ENCODE measurements at places on chromosomes 11 and 22.

DNA sequence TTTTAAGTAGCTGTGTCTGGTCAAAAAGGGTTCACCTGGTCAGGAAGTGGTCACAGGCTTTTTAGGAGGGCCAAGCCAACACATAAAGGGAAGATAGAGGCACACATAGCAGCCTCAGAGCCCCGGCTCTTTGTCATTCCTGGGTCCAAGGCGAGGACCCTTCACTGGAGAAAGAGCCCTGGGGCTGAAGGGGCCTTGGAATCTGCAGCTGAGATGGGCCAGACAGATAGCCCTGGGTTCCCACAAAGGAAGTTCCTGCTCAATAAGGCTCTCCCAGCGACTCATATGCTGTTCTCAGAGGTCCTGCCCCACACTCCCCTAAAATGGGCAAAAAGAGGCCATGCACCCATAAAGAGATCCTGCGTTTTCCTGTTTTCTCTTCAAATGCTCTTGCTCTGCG is 77.7 kb downstream of the LINC01488 start:
- no peak for DNase-seq

- DNase-seq, result no peak
These were observed 60.0 kb downstream of the MED15 start for GRCh38 chr22:20567371-20567847.

GRCh38 chr11:62922653-62923431 is 1.7 kb upstream of the CHRM1 start:
- DNase-seq, result peak; percentile 30

GRCh38 chr22:40335358-40335757 is 10.9 kb upstream of the ADSL start:
- DNase-seq, result no peak

DNA sequence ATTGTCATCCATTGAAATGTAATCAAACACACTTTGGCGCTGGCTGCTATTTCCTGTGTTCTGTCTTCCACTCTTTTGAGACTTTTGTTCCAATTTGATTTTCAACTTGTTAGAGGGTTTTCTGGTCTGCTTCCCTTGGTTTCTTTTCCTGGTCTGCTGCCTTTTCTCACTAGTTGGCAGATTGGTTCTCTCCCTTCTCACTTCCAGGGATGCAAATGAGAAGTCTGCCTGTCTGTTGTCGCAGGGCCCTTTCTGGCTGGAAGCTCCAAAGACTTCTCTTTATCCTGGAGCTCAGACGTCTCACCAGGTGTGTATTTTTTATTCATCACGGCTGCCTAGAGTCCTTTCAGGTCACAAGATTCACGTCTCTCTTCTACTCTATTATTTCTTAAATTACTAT is 84.0 kb downstream of the RPS6KA4 start:
- DNase-seq, result no peak

GRCh38 chr11:1422481-1422880 is 32.7 kb downstream of the BRSK2 start:
- DNase-seq, result no peak

- no peak for DNase-seq
These were observed 2.5 kb downstream of the APOL4 start for GRCh38 chr22:36199001-36199551.

- DNase-seq, result no peak
These were observed 150.7 kb downstream of the BLID start for GRCh38 chr11:121965330-121965729.

DNA sequence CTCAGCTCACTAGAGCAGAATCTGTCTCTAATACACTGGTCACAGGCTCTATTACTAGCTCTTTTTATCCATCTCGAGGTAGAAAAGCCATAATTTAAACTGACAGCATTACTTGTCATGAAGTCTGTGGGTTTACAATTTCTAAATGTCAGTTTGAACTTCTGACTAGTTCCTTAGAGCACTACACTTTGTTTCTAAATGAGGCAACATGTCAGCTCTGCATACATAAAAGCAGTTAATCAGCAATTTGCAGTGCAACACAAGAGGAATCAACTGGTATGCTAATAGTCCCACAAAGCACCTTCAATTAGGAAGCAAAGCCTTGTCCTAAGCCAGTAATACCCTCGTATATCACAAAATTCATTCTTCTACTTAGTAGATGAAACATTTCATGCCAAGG is 321.3 kb downstream of the TTC28 start:
- DNase-seq, result no peak

GRCh38 chr11:18312012-18312411 is 9.9 kb downstream of the HPS5 start:
- no peak for DNase-seq

GRCh38 chr11:130006929-130007328 is 4.3 kb upstream of the PRDM10 start:
- no peak for DNase-seq

DNA sequence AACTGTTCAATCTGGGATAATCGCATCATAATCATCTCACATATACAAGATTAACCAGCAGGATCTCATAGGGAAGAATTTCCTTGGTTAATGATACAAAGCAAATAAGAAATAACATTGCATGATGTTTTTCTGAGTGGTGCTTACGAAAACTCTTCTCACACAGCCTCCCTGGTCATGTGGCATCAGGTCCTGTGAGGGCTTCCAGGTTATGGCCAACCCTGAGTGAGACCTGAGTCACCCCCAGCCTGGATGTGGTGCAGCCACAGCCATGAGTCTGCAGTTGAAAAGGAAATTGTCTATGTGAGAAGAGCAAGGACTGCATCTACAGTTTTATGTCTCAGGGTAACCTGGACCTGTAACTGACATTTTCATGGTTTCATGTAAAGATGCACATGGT is 90.5 kb upstream of the XKR3 start:
- no peak for DNase-seq

GRCh38 chr11:103659206-103659618 is 377.2 kb upstream of the DDI1 start:
- DNase-seq, result no peak

DNA sequence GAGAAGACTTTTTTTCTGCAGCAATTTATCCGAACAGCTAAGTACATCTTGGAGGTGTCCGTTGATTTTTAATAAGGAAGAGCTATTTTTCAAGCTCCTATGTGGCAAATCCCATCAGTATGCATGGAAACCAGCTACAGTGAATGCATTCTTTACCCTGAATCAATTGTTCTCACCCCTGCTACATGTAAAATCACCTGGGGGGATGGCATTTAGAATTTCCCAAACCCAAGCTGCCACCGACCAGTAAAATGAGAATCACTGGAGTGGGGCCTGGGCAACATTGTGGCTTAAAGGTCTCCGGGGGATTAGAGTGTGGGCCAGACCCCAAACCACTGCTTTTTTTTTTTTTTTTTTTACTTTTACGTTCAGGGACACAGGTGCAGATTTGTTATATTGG is 2.8 kb upstream of the ZNF195 start:
- no peak for DNase-seq

GRCh38 chr11:798093-798713 is at the start of gene SLC25A22:
TSS of gene SLC25A22 (minus strand) at chr11:798281. CDS start at chr11:795006, 3,275 bp downstream.
- peak; percentile 85 for DNase-seq

- DNase-seq, result no peak
These were observed 44.6 kb upstream of the EHF start for GRCh38 chr11:34576331-34576730.

GRCh38 chr22:26804911-26805539 is 147.6 kb downstream of the MIAT start:
- no peak for DNase-seq

- no peak for DNase-seq
These were observed 126.6 kb upstream of the FIBIN start for GRCh38 chr11:26867286-26867685.

GRCh38 chr22:40534379-40535188 is 101.9 kb downstream of the MRTFA start:
- DNase-seq, result no peak

DNA sequence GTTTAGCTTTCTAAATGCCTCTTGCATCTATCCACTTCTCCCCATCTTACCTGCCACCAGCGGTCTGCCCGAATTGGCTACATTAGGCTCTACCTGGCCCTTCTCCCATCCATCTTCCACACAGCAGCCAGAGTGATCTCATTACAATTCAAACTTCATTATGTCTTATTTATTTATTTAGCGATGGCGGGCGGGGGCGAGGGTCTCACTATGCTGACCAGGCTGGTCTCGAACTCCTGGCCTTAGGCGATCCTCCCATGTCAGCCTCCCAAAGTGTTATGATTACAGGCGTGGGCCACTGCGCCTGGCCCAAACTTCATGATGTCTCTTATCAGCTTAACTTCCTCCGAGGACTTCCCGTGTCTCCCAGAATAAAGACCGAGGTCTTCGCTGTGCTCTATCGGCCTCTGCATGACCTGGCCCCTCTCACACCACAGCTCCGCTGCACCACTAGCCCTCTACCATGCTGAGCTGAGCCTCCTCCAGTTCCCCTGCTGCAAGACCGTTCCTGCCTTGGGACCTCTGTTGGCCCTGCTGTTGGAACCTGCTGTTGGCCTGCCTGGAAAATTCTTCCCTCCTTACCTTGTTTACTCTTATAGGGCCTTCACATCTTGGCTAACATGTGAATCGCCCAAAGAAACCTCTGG is 870 bp upstream of the CTTN start:
- DNase-seq, result no peak

GRCh38 chr22:22616636-22617035 is 27.8 kb upstream of the GGTLC2 start:
- DNase-seq, result peak; percentile 11

GRCh38 chr11:129937592-129938238 is 42.3 kb upstream of the NFRKB start:
- no peak for DNase-seq

DNA sequence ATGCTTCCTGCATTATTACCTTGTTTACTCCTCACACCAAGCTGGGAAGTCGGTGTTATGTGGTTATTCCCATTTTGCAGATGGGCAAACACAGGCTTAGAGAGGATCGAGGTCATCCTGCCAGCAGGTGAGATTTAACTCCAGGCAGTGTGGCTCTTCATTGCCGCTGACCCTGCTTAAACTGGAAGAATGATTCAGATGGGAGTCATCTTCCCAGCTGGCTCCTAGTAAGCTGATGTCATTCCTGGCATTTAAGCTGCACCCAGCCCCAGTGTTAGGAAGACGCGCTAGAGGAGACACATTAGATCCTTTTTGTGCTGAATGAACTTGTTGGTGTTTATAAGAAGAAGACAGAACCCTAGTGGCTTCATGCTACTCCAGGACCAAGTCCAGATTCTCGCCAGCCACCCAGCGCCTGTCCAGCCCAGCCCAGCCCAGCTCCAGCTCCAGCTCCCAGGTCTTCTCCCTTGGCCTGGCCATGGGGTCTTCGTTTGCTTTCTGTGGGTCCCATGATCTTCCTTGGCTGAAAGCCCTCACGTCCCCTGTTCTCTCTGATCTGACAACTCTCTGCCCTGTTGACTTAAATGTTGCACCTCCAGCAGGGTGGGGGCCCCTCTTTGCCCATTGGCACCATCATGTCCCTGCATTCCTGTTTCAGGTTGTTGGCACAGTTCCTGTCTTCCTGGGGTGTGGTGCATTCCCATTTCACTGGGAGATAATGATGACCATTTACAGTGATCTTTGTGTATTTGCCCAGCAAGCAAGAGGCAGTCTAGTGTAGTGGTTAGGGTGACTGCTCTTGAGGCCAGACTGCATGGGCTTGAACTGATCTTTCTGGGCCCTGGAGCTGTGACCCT is 13.6 kb downstream of the PARVB start:
- DNase-seq, result no peak

DNA sequence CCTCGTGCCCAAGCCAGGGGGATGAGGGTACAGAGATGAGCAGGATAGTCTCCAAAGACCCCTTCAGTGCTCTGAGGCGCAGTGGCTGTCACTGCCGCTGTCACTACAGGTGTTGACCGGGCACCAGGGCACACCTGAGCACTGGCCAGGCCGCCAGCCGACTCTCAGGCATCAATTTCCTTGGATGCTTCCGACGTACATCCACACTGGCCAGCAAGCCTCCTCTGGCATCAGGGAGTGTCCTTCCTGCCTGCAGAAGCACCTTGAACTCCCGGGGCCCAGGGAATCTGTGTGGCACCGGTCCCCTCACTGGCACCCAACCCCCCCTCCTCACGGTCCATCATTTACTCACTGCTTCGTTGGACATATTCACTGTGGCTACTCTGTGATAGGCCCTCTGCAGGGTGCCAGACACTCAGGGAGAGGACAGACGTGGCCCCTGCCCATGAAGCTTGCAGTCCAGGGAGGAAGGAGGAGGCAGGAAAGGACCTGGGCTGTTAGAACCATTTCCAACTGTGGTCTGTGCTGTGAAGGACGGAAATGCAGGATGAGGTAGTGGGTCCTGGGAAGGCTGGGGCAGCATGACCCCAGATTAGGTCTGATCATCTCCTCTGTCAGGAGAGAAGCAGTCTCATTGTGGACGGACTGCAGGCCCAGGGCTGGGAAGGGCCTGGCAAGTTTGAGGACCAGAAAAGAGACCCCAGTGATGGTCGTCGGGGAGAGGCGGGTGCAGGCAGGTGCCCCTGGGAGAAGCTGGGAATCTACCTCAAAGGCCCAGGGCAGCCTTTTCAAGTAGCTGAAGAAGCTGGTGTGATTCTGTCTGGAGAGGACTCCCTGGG is 46.3 kb upstream of the ANO1 start:
- DNase-seq, result no peak

DNA sequence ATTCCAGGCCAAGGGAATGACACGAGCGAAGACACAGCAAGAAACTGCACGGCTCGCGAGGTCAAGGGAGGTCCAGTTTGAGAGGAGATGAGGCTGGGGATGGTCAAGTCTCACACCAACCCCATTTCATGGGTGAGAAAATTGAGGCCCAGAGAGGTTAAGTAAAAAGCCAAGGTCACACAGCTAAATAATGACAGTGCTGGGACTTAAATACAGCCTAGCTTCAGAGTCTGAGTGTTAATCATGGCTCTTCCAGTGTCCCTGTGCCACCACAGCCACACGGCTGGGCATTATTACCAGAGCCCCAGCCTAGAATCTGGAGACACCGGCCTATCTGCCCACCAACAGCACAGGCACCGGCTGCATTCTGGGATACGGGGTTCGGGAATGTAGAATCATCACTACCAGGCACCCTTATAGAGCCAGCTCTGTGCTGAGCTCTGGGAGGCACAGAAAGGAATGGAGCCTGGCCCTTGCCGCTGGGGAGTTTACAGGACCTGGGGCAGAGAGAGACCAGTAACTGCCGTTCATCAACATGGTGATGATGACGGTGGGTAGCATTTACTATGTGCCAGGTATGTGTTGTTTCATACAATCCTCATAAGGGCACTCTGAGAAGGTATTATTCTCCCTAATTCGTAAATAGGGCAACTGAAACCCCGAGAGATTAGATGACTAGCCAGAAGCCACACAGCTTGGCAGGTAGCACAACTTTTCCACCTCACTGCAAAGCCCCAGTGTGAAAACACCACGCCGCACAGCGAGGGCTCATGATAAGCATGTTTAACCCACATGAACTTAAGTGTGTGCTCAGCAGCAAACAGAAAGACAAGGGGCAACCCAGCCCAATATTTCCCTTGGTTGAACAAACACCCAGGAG is 51.8 kb downstream of the CD6 start:
- DNase-seq, result peak; percentile 65

- no peak for DNase-seq
These were observed 25.1 kb upstream of the FJX1 start for GRCh38 chr11:35593143-35593542.
